ENCODE measurements at places on chromosomes 3 and 15.

DNA sequence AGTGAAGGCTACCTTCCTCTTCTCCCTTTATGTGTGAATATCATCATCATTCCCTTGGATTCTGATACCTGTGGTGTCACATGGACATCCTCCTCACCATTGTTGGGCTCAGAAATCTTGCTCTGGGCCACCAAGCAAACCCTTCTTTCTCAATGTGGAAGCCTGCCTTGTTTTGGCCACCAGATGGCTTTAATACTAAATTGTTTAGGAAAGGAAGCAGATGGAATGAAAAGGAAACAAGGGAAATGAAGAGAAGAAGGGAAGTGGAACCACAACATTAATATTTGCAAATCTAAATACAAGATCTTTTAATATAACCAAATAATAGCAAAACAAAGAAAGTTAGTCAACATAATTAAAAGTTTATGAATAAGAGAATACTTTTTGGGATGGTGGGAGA, 14.0 kb downstream of the FAM227B start:
- no peak for DNase-seq

- DNase-seq: no peak
Observed at GRCh38 chr15:31317421-31318327, 9.0 kb upstream of the KLF13 start.

DNA sequence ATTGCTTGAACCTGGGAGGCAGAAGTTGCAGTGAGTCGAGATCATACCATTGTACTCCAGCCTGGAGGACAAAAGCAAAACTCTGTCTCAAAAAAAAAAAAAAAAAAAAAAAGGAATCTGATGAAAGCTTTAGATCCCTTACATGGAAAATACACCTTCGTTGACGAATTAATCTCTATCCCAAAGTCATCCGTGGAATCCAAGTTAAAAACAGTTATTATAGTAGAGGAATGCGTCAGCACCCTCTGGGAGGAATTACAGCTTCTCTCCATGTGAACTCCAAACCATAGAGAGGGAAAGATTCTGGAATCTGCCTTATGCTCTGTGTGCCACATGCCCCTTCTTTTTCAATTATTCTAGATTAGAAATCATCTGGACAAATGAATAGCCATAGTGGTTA, 192.3 kb upstream of the C2CD4B start:
- no peak for DNase-seq

GRCh38 chr15:34837246-34838016, 42.1 kb upstream of the ACTC1 start:
- no peak for DNase-seq

GRCh38 chr3:155281912-155282311, 11.6 kb downstream of the STRIT1 start:
- DNase-seq: no peak

GRCh38 chr3:31714495-31715280, 182.0 kb downstream of the STT3B start:
- no peak for DNase-seq

DNA sequence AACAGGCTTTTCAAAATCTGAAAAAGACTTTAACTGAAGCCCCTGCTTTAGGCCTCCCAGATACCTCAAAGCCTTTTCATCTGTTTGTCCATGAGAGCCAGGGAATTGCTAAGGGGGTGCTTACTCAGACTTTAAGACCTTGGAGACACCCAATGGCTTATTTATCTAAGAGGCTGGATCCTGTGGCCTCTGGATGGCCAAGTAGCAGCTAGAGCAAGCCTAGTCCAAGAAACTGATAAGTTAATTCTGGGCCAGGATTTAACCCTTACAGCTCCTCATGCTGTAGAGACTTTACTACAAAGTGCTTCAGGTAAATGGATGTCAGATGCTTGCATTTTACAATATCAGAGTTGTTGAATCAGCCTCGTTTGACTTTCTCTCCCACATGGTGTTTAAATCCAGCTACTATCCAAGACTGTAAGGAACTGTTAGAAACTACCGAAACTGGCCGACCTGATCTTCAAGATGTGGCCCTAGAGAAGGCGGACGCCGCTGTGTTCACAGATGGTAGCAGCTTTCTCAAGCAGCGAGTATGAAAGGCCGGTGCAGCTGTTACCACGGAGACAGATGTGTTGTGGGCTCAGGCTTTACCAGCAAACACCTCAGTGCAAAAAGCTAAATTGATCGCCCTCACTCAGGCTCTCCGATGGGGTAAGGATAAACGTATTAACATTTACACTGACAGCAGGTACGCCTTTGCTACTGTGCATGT, 3.3 kb downstream of the DET1 start:
- DNase-seq: no peak

DNA sequence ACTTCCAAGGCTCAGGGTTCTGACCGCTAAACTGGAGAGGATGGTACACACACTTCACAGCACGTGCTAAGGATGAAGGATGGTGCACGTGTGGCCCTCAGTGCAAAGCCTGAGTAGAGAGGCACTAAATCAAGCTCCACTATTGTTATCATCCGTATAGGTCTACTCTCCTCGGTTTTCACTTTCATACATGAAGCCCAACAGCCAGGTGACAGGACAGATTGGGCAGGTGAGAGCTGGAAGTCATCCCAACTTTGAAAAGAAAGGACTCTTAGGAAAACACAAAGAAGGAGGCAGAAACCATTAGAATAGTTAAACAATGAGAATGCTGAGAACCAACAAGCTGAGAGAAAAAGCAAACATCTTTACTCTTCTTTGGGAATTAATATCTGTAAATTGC, 21.1 kb downstream of the MAGI1 start:
- no peak for DNase-seq

DNA sequence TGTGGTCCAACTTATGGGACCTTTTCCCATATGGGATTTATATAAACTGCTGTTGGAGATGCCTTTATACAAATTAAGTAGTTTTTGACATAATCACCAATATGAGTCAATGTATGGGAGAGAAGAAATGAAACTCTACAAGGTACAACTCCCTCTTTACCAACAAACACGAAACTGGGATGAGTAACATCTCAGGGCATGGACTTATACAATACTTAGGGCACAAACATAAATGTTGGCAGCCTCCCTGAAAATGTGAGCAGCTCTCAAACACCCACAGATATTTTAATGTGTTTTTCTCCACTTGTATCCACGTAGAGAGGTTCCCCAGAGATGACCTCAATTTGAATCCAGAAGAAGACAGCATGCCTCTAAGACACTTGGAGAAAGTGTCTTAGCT, 161.6 kb downstream of the MAGI1 start:
- no peak for DNase-seq

GRCh38 chr3:26422415-26422814, 200.2 kb upstream of the LRRC3B start:
- DNase-seq: no peak

- no peak for DNase-seq
Observed at GRCh38 chr3:112550859-112551258, 10.9 kb downstream of the ATG3 start.

DNA sequence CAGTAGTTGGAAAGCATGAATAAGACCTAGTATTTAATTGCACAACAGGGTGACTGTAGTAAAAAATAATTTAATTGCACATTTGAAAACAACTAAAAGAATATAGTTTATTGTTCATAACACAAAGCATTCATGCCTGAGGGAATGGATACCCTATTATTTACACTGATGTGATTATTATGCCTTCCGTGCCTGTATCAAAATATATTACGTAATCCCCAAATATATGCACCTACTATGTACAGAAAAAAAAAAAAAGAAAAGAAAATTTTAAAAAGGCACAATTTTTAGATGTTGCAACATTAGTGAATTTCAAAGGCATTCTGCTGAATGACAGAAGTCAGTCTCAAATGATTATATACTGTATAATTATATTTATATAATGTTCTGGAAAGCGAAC, 647.2 kb upstream of the BCHE start:
- no peak for DNase-seq

DNA sequence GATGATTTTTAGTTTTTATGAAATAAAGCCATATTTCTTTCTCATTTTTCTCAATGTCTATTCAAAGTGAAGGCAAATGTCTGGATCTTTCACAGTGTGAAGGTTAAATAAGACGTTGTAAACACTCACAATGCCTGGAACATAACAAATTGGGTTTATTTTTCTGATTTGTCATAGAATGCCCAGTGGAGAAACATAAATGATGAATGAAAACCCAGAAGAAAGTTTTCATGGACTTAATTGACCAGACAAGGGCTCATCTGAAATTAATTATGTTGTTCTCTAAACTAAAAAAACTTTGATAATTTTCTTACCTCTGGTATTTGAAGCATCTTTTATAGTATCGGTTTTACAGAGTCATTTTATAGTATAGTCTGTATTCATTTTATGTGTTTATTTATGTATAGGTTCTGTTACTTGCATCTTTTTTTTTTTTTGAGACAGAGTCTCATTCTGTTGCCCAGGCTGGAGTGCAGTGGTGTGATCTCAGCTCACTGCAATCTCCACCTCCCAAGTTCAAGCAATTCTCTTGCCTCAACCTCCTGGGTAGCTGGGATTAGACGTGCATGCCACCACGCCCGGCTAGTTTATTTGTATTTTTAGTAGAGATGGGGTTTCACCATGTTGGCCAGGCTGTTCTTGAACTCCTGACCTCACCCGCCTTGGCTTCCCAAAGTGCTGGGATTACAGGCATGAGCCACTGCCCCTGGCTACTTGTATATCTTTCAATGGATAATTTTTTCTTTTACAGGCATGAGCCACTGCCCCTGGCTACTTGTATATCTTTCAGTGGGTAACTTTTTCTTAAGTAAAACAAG, 15.1 kb upstream of the BNIP2 start:
- DNase-seq: no peak

GRCh38 chr3:179455954-179456353, 4.7 kb upstream of the GNB4 start:
- no peak for DNase-seq

DNA sequence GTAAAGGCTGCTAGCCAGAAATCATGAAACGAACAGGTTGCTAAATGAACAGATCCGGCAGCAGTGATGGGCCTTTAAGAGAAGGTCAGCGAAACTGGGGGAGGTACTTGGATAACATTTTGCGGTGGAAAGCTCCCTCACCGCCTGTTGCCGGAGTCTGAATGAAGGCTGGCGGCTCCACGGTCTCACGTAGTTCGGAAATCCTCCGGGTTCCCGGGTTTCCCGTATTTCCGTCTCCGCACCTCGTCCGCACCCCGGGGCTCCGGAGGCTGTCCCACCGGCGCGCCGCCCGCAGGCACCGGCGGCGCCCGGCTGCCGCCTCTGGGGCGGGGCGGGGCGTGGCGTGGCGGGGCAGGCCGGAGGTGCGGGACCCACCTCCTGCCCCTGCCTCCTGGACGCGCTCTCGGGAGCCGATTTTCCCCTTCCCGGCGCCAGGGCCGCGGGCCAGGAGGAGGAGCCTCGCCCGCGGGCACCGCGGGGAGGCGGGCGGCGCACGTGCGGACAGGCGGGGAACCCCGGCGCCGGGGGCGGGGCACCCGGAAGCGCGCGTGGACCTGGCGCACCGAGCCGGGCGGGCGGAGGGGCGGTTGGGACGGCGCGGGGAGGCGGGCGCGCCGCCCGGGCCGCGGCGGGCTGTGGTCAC, at the start of gene ZDHHC23:
TSS of gene ZDHHC23 (plus strand) at position 642 of the 643 bp plus-strand sequence. CDS start 790 bp downstream, outside the sequence.
- DNase-seq: peak; percentile 61

- peak; percentile 30 for DNase-seq
Observed at GRCh38 chr15:52234596-52235541, 43.7 kb upstream of the GNB5 start.

DNA sequence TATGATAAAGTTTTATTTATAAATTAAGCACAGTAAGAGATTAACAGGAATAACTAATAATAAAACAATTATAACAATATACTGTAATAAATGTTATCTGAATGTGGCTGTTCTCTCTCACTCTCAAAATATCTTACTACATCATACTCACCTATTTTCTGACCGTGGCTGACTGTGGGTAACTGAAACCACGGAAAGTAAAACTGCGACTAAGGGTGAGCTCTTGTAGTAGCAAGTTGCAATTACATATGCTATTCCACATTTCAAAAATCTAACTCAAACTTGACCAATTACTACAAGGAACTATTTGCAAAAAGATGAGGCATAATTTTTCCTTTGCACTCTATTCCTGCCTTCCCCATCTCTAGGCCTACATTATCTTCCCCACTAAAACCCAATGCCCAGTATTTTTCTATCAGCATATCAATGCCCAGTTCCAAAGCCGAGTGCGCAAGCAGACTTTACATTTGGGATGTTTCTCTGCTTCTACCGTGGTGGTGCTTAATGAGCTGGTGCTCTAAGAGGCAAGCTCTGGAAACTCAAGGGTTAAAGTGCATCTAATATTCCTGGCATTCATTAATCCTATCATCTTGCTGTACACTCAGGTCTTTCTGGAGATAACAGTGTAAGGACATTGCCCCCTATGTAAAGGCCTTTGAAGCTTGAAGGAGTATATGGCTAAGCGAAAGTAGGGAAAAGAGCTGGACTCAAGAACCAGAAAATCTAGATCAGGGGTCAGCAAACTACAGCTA, 6.7 kb downstream of the PCYT1A start:
- DNase-seq: no peak

GRCh38 chr15:42404461-42405235, 45.3 kb downstream of the CAPN3 start:
- no peak for DNase-seq

DNA sequence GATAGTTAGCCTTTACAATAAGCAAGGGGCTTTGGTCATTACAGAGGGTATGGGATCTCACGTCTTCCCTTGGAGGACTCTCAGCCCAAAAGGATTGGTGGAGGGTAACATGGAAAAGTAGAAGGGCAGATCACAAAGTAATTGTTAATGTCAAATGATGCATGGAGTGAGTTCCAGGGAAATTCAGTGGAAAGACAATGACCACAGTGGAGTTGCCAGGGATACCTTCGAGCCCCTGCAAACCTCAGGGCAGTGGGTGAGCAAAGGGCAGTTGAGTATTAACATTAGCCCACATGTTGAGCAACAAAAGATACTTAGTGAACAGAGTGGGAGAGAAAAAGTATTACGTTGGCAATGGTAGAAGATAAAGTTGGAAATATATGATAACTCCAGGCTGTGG, 593.4 kb upstream of the NR2F2 start:
- no peak for DNase-seq

- DNase-seq: no peak
Observed at GRCh38 chr3:195853036-195853435, 41.3 kb upstream of the MUC4 start.

DNA sequence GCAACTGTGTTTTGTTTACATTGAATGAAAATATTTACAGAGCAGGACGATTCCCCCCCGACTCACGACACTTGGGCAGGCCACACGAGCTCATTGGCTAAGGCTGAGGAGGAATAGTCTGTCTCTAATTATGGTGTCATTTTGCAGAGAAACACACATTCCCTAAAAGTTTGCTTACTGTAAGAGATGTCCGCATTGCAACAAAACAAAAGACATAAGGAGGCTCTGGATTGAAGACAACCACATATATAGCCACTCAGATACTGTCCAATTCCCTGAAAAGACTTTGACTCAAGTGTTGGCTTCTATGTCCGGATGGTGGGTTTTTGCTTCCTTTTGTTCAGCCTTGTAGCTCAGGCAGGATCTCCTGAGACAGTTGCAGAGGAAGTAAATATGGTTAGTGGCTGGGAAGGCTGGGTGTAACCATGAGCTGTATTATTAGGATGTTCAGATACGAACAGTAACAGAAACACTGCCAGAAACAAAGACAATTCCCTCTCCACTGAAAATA, 170.4 kb downstream of the KLHL25 start:
- DNase-seq: no peak

- no peak for DNase-seq
Observed at GRCh38 chr15:85741021-85741421, 53.7 kb downstream of the KLHL25 start.

GRCh38 chr3:44045476-44046275, 196.0 kb upstream of the TOPAZ1 start:
- no peak for DNase-seq
